Testis (tissue), 5 donors: ENCODE measurements at places on chromosomes 1 and 21. TPM values are rescaled to one million over a fixed set of nuclear protein-coding genes. Genes with fewer than 3 reads are reported as not detected.

MIA3 gene
- 91.4 TPM for total RNA-seq

CYP4Z1 gene
- 2.4 TPM for total RNA-seq

CFHR1 gene
- total RNA-seq, result not detected

DNA sequence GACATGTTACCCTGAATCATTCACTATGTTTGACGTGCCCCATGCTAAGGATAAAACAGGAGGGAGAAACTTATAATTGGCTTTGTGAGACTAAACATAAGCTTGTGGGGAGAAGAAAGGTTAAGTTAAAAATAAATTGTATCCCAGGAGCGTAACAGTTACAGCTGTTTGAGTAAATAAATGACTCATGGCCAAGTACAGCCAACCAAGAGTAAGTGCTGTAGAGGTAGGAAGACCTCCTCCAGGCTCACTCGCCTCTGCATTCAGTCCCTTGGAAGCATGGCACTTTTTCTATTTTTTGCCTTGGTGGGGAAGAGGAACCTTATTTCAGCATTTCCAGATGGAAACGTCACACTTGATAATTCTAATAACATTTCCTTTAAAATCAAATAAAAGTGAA is 116.5 kb downstream of the ZP4 start:
- no peak overlapping the region for H3K4me3 ChIP-seq
- no peaks in the 10 kb centered on the region for H3K4me1 ChIP-seq
- H3K27ac ChIP-seq, result no peak overlapping the region

GRCh38 chr21:40672602-40673001 is 174.4 kb downstream of the DSCAM start:
- no peaks in the 10 kb centered on the region for H3K27me3 ChIP-seq
- H3K4me3 ChIP-seq, result no peak overlapping the region
- no peaks in the 10 kb centered on the region for H3K36me3 ChIP-seq
- H3K4me1 ChIP-seq, result no peaks in the 10 kb centered on the region

DNA sequence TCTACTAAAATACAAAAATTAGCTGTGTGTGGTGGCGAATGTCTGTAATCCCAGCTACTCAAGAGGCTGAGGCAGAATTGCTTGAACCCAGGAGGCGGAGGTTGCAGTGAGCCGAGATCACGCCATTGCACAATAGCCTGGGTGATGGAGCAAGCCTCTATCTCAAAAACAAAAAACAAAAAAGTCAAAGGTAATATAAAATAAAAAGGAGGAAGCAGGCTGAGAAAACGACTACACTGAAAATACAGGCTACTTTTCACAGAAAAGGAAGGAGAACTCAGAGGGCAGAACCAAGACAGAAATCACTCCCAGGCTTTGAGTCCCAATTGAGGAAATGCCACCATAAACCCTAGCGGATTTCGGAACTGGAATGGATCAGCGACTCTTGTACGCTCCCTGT is 5.9 kb upstream of the A3GALT2 start:
- no peak for DNase-seq
- no peak overlapping the region for H3K27ac ChIP-seq
- H3K4me1 ChIP-seq, result peaks cover 10% of the 10 kb centered on the region
- H3K4me3 ChIP-seq, result no peak overlapping the region

DNA sequence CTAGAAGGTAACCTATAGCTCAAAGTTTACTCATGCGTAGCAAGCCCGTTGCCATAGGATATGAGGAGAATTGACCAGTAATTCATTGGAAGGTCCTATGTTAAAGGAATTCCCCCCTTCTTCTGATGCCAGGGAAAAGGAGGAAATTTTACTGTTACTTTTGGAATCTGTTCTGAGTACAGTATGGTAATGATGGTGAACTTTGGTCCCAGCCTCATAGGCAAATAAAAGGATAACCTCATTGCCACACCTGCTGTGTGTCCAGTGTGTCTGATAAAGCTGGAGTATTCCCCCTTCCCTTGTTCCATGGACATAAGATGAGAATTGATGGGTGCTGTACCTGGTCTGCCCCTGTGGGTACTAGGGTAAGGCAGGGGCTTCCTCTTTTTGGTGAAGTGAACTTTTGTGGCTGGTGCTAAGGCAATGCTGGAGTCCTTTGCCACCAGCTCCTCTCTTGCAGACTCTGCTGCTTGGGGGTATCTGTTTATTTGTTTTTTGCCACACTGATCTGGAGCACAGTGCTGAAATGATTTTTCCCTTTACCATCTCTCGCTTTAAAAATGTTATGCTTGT is 22.2 kb downstream of the MPZ start:
- no peaks in the 10 kb centered on the region for H3K36me3 ChIP-seq
- no peak overlapping the region for H3K27ac ChIP-seq
- no peaks in the 10 kb centered on the region for H3K27me3 ChIP-seq
- H3K4me3 ChIP-seq, result no peak overlapping the region
- no peak for DNase-seq

- no peak overlapping the region for H3K27ac ChIP-seq
- H3K27me3 ChIP-seq, result no peaks in the 10 kb centered on the region
- no peak for DNase-seq
- H3K4me1 ChIP-seq, result no peaks in the 10 kb centered on the region
These were observed 139.3 kb downstream of the PGBD5 start for GRCh38 chr1:230286890-230287269.

GRCh38 chr1:61110554-61110953 is 28.2 kb downstream of the NFIA start:
- no peak overlapping the region for H3K27ac ChIP-seq
- H3K4me1 ChIP-seq, result peaks cover 2% of the 10 kb centered on the region
- H3K27me3 ChIP-seq, result no peaks in the 10 kb centered on the region

DNA sequence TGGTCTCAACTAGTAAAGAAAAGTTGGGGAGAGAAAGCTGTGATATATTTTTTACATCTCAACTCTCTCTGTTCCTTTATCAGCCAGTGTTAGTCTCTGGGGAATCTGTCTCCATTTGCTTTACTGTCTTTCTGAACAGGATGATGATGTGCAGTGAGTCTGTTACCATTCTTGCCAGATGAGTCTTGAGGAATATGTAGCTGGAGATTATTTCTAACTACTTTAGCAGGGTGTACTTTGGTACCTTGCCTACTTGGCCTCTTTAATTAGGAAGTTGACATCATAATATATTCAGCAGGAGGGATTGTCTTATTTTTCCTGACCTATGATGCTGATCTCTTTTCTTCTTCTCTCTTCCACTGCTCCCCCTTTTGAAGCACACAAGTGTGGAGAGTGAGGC is 15.7 kb upstream of the HAX1 start:
- no peaks in the 10 kb centered on the region for H3K36me3 ChIP-seq
- no peaks in the 10 kb centered on the region for H3K4me1 ChIP-seq
- no peaks in the 10 kb centered on the region for H3K27me3 ChIP-seq
- DNase-seq, result no peak
- H3K4me3 ChIP-seq, result no peak overlapping the region

GRCh38 chr21:31395268-31395667 is 51.2 kb upstream of the TIAM1 start:
- peaks cover 9% of the 10 kb centered on the region for H3K4me1 ChIP-seq
- no peak for DNase-seq
- no peak overlapping the region for H3K27ac ChIP-seq
- no peaks in the 10 kb centered on the region for H3K36me3 ChIP-seq
- H3K27me3 ChIP-seq, result no peaks in the 10 kb centered on the region

DNA sequence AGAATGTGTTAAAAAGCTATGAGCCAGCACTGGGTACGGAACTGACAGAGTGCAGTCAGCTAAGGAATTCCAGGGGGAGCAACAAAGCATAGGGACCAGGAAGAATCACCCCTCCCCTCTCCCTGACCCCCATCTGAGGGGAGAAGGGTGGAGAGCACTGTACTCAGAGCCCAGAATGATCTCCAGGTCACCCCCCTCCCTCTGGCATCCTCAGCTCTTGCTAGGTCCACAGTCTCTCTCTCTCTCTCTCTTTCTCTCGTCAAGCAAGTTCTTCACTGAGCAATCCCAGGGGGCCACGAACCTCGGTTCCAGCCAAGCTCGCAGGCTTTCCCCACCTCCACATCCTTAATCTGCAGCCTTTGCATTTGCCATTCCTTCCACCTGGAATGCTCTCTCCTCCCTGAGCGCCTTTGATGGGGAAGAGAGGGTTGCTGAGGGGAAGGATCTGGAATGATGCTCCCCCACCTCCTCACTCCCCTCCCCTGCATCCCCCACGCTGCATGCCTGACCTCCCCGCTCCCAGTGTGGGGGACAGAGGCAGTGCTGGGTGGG is 6.7 kb upstream of the WASF2 start:
- no peaks in the 10 kb centered on the region for H3K27me3 ChIP-seq
- no peaks in the 10 kb centered on the region for H3K36me3 ChIP-seq
- H3K27ac ChIP-seq, result no peak overlapping the region
- DNase-seq, result peak; percentile 54

- H3K27ac ChIP-seq, result peak overlapping the region; percentile 48
- no peaks in the 10 kb centered on the region for H3K36me3 ChIP-seq
- DNase-seq, result peak; percentile 25
- H3K4me3 ChIP-seq, result no peak overlapping the region
These were observed 6.2 kb upstream of the SPRR2F start for GRCh38 chr1:153119491-153119971.

- no peaks in the 10 kb centered on the region for H3K36me3 ChIP-seq
- no peak overlapping the region for H3K4me3 ChIP-seq
- H3K27me3 ChIP-seq, result no peaks in the 10 kb centered on the region
- no peaks in the 10 kb centered on the region for H3K4me1 ChIP-seq
- H3K27ac ChIP-seq, result no peak overlapping the region
- DNase-seq, result no peak
These were observed 811.3 kb upstream of the ADGRL2 start for GRCh38 chr1:80989455-80989854.
